ENCODE measurements at places on chromosomes 16 and 17.

DNA sequence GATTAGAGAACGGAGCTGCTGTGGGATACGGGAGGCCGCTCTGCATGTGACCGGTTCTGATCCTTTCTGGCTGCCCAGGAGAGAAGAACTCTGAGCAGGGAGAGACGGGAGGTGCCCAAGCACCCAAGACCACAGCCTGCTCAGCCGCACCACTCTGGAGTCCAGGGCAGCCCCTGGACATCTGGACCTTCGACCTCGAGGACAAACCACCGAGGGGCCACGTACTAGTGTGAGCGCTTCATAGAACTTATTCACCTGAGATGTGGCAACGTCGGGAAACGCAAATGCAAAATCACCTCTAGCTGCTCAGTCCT is 5.9 kb downstream of the RNF166 start:
- DNase-seq: no peak

DNA sequence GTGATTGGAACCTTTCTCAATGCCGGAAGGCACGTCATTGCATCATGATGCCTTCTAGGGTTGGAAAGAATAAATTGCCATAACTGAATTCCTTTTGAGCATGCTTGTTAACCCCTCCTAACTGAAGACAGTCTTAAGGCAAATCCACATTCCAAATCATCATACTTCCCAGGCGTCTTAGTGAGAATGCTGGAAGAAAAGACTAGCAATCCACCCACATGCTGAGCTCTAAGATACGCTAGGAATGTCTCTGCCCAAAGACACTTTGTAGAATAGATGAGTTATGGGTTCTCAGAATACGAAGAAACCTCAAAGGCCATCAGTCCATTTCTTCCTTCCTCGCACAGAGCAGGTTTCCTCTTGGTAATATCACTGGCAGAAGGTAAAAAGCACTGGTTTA is 486.5 kb downstream of the HS3ST4 start:
- no peak for DNase-seq

GRCh38 chr17:48150597-48151001 is 43.0 kb downstream of the SNX11 start:
- DNase-seq: no peak

DNA sequence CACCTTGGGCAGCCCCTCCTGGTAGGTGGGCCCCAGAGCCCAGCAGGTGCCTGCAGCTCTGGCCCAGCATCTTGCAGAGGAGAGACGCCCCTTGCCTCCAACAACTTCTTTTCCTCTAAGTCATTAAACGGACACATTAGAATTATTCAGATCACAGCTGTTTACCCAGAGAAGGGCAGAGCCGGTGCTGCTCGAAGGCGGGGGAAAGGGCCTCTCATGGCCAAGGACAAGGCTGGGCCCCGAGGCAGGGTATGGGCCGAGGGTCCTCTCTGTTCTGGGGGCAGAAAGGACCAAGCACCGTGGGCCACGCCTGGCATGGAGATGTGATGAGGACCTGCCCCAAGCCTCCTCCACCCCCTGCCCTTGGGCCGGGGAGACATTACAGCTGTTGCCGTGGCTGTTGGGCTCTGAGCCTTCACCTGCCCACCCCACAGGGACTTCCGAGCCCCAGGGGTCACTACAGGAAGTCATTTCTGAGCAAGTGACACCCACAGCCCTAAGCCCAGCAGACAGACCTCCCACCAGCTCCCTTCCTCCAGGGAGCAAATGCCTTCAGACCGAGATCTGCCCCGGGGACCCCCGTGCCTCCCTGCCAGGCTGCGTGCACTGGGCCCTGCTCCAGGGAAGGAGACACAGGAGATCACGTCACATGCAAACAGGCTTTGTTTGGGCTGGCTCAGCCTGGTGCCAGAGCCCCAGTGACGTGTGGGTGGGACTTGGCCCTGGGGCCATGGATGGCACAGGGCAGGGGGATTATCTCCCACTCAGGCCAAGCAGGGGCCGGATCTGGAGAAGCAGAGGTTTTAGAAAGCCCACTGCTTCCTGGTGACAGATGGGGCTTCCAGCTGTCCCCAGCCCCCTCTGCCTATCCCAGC is 699 bp upstream of the PVALEF start:
- DNase-seq: no peak

- DNase-seq: no peak
These were observed 16.4 kb downstream of the TADA2A start for GRCh38 chr17:37422971-37423625.

DNA sequence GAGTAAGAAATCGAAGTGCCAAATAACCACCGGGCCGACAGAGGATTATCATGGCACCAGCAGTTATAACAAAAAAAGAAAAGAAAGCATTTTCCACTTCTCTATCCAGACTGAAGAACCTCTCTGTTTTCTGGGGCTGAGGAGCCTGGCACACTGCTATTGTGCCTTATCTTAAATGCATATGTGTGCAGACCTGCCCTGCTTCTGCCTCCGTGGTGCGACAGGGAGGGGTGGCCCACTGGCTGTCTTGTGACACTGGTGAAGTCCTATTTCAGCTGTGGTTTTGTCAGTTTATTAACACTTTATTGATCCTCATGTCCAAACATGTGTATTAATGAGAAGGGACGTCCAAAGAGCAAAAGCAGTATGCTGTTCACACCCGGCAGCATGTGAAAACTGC is 55.4 kb downstream of the CDK5R1 start:
- DNase-seq: no peak
